ENCODE measurements at places on chromosomes 11 and 22.

DNA sequence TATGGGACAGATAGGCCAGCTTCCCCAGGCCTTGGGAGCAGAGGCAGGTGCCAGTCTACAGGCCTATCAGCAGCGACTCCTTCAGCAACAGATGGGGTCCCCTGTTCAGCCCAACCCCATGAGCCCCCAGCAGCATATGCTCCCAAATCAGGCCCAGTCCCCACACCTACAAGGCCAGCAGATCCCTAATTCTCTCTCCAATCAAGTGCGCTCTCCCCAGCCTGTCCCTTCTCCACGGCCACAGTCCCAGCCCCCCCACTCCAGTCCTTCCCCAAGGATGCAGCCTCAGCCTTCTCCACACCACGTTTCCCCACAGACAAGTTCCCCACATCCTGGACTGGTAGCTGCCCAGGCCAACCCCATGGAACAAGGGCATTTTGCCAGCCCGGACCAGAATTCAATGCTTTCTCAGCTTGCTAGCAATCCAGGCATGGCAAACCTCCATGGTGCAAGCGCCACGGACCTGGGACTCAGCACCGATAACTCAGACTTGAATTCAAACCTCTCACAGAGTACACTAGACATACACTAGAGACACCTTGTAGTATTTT is 26.6 kb upstream of the L3MBTL2 start:
- no peak for DNase-seq

DNA sequence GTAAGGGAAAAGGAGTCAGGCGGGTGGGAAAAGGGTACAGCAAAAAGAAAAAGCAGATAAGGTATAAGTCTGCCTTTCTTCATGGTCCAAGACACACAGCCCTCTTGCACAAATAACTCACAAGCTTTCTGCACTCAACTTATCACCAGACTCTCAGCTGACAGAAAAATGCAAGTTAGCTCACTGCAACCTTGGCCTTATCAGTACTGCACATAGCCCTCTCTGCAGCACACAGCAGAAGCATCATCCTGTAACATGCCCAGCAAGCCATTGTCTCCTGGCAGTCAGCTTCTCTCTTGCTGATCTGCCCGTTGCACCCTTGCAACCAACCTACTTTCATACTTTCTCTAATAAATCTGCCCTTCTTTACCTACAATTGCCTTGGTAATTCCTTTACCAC is 5.8 kb downstream of the ZBTB44 start:
- DNase-seq: no peak

DNA sequence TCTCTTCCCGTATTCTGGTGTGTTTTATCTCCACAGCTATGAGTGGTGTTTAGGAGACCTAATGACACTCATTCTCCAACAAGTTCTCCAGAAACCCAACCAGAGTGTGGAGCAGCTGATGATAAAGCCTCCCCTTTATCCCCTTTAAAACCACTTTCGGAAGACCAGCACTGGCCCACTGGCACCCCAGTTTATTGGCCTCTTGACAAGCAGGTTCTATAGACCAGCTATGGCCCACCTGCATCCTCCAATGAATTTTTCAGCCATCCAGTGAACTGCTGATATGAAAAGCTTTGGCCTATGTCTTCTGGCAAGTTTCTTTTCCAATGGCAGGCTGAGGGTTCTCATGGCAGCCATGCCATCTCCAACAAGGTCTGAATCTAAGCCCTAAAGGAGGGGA is 27.4 kb downstream of the CHST1 start:
- DNase-seq: no peak

DNA sequence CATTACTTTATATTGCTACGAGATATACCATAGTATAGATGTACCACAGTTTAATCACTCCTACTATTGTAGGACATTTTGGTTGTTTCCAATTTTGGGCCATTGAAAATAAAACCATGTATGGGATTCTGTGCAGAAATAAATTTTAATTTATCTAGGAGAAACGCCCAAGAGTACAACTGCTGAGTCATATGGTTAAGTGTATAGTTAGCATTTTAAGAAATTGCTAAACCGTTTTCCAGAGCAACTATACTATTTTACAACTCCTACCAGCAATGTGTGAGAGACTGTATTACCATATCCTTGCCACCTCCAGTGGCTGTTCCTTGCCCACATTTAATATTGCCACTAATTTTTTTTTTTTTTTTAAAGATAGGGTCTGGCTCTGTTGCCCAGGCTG is 163.1 kb downstream of the SBF2 start:
- DNase-seq: no peak

- no peak for DNase-seq
Measured at GRCh38 chr11:64614917-64615316, 23.9 kb downstream of the SLC22A12 start.

GRCh38 chr11:65090628-65091027 is 5.4 kb upstream of the VPS51 start:
- DNase-seq: no peak

DNA sequence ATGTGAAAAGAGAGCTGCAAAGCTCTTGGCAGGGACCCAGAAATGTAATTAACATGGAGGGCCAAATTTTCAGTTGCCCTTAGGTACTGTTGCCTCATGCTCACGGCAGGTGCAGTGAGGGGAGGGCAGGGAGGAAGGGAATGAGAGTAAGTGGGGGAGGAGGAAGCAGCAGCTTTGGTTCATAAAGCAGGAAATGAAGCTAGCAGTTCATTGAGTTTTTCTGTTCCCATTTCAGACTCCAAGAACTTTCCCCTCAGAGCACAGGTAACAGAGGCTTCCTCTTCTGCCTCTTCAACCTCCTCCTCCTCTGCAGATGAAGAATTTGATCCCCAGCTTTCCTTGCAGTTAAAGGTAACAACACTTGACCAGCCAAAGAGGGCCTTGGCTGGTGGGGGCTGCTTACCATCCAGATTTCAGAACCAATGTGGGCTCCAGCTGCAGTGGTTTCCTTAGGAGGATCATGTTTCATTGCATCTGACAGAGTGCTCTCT is 57.9 kb upstream of the PARVA start:
- DNase-seq: no peak

DNA sequence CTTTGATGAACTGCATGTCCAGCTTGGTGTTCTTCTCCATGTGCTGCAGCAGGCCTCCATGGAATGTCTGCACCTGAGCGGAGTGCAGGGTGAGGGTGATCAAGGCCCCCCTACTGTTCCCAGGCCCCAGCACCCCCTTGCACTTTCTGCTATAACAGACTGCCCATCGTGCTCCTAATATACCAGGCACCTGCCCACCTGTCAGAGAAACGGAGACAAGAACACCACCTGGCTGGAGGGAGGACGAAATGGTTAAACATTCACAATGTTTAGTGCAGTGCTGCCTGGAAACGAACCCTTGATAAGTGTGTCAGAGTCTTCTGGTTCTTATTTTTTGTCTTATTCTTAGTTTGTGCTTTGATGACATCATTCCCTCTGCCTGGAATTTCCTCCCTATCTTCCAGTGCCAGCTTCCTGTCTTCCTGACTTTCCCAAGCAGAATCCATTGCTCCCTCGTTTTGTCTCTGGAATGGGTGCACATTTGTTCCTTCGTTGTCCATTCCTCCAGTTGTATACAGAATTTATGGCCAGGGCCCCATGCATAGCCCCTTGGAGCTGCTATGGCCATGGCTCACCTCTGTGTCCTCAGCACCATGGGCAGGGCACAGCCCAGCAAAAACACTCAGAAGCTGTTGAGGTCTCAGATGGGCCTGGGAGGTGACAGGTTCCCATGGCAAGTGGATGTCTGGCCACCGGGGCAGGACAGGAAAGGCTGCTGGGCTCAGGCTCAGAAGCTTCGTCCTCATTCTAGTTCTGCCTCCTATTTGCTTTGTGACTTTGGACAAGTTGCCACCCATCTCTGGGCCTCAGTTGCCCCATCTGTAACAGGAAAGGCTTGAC is 11.9 kb downstream of the BAIAP2L2 start:
- no peak for DNase-seq

DNA sequence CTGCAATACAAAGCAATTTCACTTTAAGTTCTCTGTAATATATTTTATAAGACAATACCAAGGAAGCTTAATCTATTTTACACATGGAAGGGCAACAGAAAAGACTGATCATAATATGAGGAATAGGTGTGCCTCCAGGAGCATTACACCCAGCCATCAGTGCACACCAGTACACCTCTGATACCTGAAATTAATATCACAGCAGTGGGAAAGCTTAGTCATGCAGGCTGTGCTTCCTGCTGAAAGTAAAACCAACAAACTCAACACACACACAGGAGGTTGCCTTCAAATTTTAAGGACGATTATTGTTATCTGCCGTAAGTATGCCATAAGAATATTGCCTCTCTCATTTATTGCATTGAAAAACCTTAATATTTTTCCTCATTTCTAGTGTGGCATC is 1119.1 kb upstream of the TENM4 start:
- no peak for DNase-seq

DNA sequence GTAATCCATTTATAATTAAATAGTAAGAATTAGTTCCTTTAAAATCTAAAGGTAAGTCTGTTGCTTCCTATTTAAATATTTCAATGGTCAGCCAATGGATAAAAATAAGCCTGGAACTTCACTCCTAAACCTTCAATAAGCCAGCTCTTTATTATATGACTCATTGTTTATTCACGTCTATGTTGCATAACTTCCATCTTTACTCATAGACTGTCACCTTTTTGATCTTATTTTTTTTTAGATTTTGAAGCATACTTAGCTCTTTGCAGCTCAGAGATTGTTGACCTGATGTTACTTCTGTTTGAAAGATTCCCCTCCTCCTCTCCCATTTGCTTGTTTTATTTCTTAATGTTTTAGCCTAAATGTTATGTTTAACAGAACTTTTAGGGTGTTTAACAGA is 1571.2 kb upstream of the RAG2 start:
- DNase-seq: no peak

DNA sequence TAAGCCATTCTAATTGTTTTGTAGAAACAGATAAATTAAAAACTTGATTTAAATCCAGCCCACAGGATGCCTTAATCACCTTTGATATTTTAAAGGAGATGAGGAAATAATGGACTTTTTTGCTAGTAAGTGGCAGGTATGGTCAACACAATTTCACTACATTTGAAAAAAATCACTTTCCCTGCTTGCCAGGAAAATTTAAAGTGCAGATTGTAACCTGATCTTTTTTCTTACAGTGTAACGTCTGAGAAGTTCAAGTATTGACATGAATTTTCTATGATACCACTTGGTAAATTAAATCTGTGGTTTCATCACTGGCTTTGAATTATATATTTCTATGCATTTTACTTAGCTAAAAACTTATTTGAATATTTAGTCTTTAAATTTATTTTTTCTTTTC is 65.3 kb downstream of the ARHGEF12 start:
- DNase-seq: no peak

- DNase-seq: no peak
Measured at GRCh38 chr22:29337631-29338284, 22.3 kb upstream of the RASL10A start.

DNA sequence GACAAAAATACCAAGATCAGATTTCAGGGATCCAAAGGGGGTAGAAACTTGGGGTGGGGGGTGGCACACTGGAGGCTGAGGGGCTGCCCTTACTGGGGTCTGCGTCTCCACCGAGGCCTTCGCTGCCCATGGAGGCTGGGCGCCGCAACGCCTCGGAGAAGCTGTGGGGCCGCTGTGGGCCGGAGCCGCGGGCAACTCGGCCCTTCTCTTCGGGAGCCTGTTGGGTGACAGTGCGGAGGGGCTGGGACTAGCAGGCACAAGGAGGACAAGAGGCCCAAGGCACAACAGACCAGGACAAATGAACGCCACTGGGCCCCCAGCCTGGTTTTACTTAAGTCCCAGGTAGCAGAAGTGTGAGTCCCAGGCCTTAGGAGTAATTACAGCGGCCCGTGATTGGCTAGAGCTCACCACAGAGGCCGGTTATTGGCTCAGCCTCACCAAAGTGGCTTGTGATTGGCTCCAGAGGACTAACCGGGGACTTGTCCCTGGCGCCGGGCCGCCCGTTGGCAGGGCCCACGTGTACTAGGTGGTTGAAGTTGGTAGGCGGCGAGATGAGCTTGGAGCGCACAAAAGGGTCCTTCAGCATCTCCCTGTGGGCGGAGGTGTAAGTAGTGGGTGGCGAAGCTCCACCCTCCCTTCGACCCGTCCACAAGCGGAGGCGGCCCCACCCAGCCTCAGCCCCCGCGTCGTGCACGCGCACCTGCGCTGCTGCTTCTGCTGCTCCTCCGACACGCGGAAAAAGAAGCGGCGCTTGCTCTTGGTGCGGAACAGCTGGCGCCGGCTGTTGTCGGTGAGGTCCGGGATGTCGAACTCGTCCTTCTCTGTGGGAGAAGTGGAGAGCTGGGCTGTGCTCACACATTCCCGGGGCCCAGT is 16.5 kb upstream of the MEN1 start:
- DNase-seq: no peak

GRCh38 chr11:57781529-57781943 is 19.9 kb downstream of the CTNND1 start:
- no peak for DNase-seq

DNA sequence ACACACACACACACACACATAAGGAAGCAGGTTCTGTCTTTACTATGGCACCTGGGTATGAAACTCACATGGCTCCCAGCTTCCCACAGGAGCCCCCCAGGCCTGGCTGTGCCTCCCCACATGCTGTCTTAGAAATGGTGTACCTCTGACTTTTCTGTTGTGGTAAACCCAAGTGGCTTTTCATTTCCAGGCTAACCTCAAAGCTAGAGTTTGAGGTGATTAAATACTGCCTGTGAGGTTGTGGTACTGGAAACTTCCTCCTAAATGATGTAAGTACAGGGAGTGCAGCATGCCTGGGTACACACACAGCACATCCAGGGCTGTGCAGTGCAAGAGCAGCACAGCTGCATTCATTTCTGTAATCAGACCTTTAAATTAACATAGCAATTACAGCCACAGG is 34.4 kb downstream of the ME3 start:
- DNase-seq: no peak

GRCh38 chr11:40879911-40880310 is 579.5 kb downstream of the LRRC4C start:
- DNase-seq: no peak

DNA sequence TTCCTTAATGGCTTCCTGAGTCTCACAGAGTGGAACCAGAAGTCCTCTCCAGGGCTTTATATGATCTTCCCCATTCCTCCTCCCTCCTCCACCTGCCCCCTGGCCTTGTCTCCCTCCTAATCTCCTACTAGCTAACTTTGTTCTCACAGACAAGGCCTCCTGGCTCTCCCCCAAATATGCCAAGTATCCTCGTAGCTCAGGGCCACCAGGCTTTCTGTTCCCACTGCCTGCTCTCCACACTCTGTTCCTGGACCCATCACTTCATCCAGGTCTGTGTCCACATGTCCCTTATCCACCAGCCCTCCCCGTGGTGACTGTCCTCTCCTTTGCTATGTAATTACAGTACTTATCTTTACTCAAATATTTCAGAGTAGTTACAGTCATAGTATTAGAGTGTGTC is 23.2 kb upstream of the LMO1 start:
- no peak for DNase-seq
